ENCODE measurements at places on chromosomes 6 and 20.

DNA sequence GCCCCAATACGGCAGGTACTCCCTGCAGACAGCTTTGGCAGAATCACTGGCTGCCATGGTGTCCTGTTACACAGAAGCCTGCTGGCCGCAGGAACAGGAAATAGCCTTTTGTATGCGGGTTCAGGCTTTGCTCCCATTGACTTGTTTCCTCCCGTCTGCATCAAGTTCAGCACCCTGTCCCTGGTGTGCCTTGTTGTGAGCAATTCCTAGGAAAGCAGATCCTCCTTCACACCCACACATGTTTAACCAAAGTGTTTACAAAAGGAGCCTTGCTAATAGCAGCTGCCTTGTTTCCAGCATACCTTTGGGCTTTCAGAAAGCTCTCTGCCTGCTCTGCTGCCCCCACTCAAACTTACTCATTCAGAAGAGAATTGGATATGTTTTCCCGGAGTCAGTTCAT, 127.2 kb upstream of the SUPT3H start:
- DNase-seq: no peak

DNA sequence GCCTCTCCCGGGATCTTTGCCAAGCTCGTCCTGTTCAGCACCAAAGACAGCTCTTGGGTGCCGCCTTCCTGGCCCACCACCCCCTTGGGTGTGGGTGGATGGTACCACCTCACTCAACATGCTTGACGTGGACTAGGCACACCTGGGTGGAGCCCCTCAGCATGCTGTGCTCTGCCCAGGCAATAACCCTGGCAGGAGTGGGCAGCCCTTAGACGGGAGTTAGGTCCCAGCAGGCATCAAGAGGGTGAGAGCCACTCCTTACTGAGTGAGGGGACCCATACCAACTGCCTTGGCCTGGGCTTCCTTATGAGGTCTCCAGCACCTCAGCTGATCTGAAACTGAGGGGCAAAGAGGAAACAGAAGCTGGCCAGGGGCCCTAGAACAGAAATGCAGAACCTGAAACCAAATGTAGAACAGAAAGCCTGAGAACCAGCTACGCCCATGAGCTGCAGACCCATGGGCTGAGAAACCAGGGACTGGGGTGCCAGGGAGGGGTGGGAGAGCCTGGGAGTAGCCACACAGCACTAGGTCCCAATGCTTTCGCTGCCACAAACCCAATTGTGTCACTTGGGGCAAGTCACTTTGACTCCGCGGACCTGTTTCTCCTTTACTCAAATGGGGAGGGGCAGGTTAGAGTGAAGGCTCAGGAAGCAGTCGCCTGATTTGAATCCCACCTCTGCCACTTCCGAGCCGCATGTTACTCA, 2.0 kb downstream of the FGD2 start:
- DNase-seq: no peak

- DNase-seq: no peak
These were observed 188.0 kb downstream of the DLL1 start for GRCh38 chr6:170102582-170103481.

- DNase-seq: no peak
These were observed 12.3 kb upstream of the DEFB112 start for GRCh38 chr6:50062051-50062450.

GRCh38 chr20:48724891-48725554, 102.8 kb downstream of the PREX1 start:
- DNase-seq: no peak

DNA sequence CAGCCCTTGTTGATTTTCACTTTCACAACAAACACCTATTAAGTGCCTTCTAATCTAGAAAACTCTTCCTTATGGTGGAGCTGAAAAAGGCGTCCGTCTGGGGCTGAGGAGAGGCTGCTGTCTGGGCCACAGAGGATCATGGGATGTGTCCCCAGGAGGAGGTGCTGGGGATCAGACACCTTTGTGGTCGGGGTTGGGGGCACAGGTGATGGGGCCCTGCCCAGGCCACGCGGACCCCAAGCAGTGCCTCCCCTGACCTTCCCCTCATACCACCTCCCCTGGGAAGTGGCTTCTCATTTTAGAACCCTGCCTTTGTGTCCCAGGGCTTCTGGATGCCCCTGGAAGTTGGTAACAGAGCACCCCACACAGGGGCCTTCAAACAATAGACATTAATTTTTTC, 41.1 kb downstream of the SUN5 start:
- no peak for DNase-seq

- DNase-seq: no peak
These were observed 620.0 kb downstream of the PKHD1 start for GRCh38 chr6:51467231-51467952.

GRCh38 chr6:163776906-163777686, 362.6 kb downstream of the QKI start:
- no peak for DNase-seq

- DNase-seq: no peak
These were observed 52.6 kb downstream of the COL11A2 start for GRCh38 chr6:33139596-33140206.

- no peak for DNase-seq
These were observed 283.8 kb upstream of the TSHZ2 start for GRCh38 chr20:52688345-52688744.

- DNase-seq: peak; percentile 67
These were observed 7.1 kb downstream of the HSPA1B start for GRCh38 chr6:31834367-31835250.

DNA sequence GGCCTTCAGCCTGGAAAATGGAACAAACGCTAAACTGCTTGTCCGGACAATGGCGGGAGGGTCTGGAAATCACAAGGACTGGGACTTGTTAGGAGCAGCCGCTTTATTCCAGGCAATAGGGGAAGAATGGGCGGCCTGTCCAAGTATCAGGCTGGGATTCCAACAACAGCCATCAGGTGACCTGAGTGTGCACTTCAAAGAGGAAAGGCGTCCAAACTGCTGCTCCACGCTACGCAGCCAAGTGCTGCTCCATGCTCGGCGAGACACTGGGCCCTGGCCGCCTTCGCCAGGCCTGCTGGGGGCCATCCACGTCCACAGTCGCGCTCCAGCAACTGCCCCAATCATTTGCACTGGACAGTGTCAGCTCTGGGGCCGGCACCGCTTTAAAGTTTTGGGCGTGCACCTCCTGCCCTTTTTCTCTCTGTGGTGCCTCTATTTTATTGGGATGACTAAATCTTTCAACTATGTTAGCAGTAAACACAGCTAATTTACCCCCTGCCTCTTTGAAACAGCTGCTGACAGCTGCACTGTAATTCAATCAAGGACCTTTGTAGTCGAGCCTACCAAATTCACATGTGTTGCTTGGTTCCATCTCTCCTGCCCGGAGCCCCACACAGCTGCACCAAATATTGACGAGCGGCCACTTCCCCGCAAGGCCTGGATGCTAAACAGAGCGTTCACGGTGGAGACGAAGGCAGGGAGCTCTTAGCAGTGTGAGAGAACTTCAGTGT, 98.3 kb downstream of the BMP7 start:
- DNase-seq: no peak

DNA sequence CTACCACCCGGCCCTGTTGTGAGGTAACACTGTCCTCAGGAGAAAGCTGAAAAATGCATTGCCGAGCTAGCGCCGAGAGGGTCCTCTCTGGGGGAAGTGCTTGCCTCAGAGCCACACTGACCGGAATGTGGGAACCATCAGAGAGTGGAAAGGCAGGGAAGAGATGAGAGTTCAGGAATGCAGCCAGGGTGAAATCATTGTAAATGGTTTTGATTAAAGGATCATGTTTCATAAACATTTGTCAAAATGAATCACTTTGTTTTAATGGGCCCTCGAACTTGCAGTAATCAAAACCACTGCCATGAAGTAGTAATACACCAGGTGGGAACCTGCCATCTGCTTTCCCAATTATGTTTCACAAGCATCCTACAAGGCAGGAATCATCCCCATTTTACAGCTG, 16.9 kb upstream of the IL17F start:
- DNase-seq: no peak

DNA sequence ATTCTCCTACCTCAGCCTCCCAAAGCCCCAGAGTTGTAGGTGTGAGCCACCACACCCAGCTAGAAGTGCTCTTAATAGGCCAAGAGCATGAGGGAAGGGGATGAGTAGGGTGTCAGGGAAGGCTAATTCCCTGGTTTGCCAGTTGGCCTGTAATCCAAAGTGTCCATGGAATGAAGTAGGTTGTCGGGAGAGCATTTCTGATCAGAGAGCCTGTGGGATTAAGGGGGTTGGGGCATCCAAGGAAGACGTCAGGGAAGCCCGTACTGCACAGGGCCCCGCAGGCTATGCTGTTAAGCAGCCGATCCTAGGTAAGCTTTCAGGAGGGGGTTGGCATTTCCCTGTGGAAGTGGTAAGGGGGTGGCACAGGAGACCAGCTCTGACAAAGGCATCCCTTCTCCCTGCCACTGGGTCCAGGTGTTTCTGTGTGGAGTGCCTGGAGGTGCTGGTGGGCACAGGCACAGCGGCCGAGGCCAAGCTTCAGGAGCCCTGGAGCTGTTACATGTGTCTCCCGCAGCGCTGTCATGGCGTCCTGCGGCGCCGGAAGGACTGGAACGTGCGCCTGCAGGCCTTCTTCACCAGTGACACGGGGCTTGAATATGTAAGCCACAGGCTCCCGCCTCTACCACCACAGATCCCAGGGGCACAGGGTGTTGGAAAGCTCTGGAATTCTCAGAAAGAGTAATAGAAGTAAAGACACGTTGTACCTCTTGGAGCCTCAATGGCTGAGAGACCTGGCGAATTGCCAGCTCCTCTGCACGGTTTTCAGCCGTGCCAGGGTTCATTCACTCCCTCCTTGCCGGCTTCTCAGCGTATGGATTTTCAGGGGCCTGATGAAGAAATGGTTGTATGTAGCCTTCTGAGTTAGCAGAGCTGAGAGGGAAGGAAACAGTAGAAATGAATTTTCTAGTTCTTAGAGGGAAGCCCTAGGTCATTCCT, 21.4 kb upstream of the MAPRE1 start:
- no peak for DNase-seq

- no peak for DNase-seq
These were observed 32.1 kb downstream of the LAMA4 start for GRCh38 chr6:112221981-112222852.

DNA sequence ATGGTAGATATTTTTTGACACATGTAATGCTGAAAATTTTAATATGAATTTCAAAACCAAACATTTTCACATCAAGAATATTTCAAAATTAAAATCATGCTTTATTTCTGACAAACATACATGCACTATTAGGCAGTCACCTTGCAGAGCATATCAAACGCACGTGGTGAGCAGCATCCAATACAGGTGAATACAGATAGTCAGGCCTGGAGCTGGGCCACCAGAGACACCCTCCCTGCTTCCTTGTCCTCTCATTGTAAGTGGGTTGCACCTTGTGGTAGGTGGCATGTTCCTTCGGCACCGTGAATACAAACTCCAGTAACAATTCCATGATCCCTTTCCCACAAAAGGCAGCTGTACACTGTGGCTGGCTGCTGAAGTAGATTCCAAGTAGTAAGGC, 8.9 kb downstream of the REV3L start:
- no peak for DNase-seq

GRCh38 chr20:57712851-57713504, 3.2 kb upstream of the PMEPA1 start:
- DNase-seq: no peak

GRCh38 chr6:108630050-108630714, 69.5 kb downstream of the FOXO3 start:
- DNase-seq: no peak

All from activated T-helper 1 cell treated with anti-CD3 and anti-CD28 coated beads, Interleukin-2, amount 50 U/mL, for 16 hours (primary cell).